ENCODE measurements at places on chromosomes 1 and 21.

DNA sequence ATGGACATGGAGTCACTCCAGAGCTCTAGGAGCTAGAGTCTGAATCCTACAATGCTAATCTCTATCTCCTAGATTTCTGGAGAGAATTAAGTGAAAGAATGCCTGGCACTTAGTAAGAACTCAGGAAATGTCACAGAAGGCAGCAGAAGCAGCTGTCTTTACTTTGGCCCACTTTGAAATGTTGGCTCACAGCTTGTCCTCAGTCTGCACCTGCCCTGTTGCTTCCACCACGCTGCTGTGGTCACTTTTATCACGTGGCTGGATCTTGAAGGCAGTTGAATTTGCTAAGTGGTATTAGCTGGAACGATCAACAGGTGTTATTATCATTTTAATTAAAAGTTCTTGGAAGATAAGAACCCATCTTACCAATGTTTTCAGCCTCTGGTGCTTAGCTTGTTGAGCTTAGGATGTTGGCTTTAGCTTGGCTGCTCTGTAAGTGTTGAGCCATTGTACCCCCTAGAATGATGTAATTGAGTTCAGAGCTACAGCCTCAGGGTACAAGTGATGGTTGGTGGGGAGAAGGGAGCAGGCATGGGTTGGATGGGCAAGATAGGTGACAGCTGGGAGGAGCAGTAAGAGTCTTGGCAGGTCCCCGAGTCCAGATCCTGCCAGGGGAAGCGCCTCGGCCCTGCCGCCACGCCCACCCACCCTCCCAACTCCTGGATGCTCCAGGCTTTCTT is 41.9 kb upstream of the EPS8L3 start:
- peak; percentile 87 for DNase-seq

DNA sequence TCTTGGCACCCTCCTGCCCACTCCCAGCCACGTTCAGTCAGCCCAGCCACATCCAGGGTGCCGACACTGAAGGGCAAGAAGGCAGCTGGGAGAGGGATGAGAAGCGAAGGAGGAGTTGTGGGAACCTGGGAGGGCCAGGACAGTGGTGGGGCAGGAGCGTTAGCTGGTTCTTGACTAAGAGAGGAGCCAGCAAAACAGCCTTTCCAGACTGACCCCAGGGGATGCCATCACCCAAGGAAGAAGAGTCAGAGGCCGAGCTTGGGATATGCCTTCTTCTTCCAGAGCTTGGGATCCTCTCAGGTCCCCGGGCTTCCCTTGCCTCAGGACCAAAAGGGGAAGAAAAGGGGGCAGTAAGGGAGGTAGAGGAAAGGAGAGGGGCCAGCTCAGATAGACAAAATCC is 7.2 kb downstream of the INKA2 start:
- no peak for DNase-seq

DNA sequence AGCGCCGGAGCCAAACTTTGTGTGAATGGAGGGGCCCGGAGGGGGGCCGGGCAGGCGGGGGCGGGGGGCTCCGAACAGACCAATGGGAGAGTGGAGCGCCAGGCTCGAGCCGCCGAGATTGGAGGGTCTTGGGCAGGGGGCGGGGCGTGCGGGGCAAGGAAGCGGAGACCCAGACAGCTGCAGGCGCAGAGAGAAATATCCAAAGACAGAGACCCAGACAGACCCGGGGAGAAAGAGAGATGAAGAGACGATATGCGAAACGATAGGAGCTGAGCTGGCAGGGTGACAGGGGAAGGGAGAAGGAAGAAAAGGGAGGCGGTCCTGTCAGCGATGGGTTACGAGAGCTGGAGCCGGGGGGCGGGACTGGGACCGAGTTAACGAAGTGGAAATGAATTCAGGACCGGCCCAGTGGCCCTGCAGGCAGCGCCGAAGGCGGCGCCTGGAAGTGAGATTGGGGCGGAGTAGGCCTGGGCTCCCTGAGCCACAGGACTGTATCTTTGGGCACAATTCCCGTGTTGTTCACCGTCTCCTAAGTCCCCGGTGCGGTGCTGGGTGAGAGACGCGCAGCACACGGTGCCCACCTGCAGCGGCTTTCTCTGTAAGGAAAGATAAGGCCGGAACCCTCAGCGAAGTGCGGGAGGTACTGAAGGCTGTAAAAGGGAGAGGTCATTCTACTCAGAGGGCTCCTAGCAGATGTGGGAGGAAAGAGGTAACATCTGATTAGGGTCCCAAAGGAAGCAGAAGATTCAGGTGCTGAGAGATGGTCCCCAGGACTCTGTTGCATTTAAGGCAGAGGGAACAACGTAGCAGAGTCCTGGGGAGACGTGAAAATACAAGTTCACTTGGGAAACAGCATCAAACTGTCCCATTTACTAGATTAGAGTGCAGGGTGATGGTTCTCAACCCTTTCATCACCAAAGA is 543 bp upstream of the KCNJ10 start:
- DNase-seq: peak; percentile 93

DNA sequence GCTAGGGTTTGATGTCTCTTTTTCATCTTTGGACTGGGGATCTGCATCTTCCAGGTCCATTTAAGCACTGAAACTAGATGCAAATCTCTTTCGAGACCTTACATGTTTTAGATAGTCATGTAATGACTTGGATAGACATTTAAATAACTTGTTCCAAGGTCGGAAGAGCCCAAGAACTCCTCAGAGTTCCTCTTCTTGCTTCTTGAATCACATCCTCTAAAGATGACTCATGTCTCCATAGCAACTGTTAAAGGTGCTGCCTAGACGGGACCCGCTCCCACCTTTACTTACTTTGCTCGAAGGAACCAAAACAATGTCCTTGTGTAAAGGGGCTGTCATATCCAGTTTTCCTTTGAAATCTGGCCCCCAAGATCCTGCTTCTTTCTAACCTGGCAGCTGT is 130.0 kb downstream of the EDEM3 start:
- no peak for DNase-seq

DNA sequence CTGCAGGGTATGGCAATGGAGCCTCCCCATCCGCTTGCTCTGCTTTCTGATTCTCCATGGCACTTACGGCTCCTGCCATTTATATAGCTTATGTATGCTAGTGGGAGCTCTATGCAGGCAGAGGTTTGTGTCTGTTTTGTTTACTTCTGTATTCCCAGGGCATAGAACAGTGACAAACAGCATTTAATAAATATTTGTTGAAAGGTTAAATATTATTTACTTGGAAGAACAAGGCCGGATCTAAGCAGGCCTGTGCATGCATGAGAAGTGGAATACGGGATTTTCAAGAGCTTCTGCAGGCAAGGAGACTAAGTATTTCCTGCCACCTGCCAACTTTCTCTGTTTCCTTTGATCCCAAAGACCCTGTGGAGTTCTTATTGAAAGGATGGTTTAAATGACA is 90.7 kb downstream of the XCL2 start:
- no peak for DNase-seq
